ENCODE measurements at places on chromosomes 7 and 10. TPM values are rescaled to one million over a fixed set of nuclear protein-coding genes. Genes with fewer than 3 reads are reported as not detected.

The ZNF365 gene
- 0.04 TPM for total RNA-seq

The LRRC27 gene
- total RNA-seq = 9.3 TPM

DNA sequence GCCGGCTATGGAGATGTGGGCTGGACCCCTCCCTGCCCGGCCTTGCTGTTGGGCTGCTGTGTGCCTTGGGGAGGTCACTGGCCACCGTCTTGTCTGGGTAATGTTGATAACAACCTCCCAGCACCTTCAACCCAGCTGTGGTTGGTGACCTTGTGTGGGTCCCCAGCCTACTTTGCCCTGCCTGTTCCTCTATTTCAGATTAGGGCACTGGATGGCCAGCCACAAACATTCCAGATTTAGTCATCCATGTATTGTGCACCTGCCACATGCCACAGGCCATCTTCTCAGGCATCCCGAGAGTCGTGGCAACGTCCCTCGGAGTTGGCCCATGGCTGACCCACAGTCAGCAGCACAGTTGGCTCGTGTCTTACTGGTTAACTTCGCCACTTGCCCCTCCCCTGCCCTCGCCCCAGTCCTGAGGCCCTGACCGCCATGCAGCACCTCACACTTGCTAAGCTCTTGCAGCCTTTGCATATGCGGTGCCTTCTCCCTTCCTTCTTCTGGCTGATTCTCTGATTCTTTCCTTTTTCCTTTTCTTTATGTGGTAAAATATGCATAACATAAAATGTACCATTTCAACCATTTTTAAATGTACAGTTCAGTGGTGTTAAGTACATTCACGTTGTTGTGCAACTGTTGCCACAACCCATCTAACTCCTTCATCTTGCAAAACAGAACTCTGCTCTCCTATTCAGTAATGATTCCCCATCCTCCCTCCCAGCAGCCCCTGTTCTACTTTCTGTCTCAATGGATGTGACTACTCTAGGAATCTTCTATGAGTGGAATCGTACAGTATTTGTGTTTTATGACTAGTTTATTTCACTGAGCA, 60.6 kb downstream of the PRF1 start:
- DNase-seq = no peak

DNA sequence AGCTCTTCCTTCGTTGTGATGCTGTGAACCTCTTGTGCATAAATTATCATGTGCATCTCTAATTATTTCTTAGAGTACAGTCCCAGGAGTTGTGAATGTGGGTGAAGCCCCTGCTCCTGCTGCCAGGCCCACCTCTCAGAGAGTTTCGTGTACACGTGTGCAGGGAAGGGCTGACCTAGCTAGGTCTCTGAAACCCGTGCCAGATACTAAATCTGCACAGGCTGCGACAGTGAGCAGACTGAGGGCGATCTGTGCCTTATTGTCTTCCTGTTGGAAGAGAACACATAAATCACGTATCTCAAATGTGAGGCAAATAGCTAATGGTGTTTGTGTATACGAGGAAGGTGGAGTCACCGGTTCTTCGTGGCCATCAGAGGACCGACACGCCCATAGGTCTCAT, 71.8 kb upstream of the DNAJB6 start:
- DNase-seq = no peak

The SPDYE3 gene
- not detected for total RNA-seq

The NOM1 gene
- 25.1 TPM for total RNA-seq

DNA sequence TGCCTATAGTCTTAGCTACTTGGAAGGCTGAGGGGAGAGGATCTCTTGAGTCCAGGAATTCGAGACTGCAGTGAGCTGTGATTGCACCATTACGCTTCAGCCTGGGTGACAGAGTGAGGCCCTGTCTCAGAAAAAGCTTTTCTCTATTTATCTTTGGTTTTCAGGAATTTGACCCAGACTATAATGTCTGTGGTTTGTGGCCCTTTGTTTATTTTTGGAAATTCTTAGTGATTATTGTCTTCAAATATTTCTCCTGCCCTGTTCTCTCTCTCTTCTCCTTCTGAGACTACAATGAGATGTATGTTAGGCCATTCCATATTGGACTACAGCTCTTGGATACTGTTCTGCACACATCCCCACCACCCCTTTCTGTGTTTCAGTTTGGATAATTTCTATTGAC, 4.7 kb downstream of the MUC12 start:
- no peak for DNase-seq

DNA sequence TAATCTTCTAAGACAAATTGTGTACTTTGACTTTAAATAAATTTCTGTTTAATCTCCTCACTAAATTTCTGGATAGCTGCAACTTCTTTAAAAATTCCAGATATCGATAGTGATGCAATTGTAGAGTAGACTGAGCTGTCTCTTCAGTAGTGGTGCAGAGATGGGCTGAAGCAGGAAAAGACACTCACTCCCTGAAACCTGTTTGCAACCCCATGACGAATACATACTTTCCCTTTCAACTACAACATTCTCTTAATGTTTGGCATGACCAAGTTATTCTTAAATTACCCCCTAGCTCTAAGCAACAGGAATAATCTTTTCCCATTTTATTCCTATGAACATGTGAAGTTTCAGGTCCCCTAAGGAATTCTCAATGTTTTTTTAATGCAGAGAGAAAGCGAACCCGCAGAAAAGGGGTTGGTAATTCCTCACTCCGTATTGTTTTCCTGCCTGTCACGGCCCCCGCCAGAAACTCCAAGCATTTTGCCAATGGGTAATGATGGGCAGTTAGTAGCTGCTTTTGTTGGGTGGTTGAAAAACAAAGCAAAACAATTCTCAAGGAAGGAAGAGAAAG, 1.3 kb downstream of the THSD7A start:
- no peak for DNase-seq

GRCh38 chr10:55280696-55281095, 479.7 kb upstream of the PCDH15 start:
- no peak for DNase-seq
